ENCODE measurements at places on chromosomes 5 and 9. TPM values are rescaled to one million over a fixed set of nuclear protein-coding genes. Genes with fewer than 3 reads are reported as not detected.
A peak's percentile ranks its signal among the peaks of the same experiment; 100 is the strongest.

FAT2 gene
- not detected for total RNA-seq

DDX4 gene
- total RNA-seq = not detected

PCDHGA7 gene
- total RNA-seq = not detected

HTR1A gene
- not detected for total RNA-seq

INSL4 gene
- total RNA-seq = not detected

TAF11L10 gene
- not detected for total RNA-seq

SLC45A2 gene
- not detected for total RNA-seq

ADAMTS6 gene
- 1.9 TPM for total RNA-seq

CTSL gene
- total RNA-seq = 0.58 TPM

KIF12 gene
- total RNA-seq = not detected

DNA sequence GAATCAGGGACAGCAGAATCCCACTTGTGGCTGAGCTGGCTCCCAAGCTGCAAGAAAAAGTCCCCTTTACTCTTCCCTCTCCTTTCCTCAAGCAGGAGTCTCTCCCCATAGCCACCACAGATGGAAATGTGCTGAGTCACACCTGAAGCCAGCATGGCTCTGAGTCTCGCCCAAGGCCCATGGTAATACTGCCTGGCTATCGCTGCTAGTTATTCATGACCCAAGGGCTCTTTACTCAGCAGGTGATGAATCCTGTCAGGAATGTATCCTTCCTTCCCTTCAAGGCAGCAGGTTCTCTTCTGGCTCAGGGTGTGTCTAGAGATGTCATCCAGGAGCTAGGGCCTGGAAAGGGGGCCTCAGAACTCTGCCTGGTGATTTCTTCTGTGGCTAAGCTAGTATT, 403.3 kb upstream of the PTPRD start:
- no peak for DNase-seq

GRCh38 chr9:3240656-3241268, 285.0 kb downstream of the RFX3 start:
- peak; percentile 85 for DNase-seq

DNA sequence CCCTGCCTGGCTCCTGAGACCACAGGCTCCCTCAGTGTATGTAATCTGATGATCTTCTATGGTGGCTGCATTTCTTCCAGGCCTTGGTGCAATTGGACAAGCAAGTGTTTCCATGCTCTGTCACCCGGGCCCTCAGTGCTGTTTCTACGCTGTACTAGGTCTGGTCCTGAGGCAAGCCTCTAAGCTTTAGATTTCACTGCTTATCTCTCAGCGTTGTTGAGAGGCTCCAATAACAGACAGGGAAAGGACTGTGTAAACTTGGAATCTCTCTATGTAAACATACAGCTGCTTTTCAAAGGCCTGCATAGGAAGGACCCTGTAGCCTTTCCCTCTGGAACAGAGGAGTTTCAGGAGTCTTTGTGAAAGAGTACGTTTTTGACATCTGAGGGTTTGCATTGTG, 38.6 kb upstream of the NFIB start:
- DNase-seq = no peak

- no peak for DNase-seq
Measured at GRCh38 chr5:169668732-169669131, 31.7 kb downstream of the DOCK2 start.

DNA sequence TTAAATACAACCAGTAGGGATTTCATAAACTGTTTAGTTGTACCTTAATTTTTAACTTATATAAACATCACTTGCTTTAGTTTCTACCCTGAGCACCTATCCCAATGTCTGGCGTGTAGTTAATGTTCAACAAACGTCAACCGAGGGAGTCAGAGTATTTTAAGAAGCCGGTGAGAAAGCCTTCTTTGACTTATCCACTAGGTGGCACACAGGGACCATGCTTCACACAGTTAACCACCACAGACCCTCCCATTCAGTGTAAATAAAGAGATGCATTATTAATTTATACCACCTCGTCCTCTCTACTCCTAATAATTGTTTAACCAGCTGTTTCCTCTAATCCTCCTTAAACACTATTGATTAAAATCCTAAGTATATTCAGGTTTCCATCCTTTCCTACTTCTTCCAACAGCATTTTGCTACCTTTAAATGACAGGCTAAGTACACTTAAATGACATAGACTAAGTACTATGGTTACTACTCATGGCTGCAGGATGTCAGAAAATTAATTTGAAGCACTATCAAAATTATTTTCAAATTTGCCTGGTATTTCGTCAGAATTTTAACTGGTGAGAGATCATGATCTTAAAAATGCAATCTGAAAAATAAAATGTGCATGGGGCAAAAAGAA, 2.3 kb downstream of the HAPLN1 start:
- DNase-seq = peak; percentile 36

- DNase-seq = no peak
Measured at GRCh38 chr9:72465593-72465984, 55.8 kb upstream of the TMC1 start.

DNA sequence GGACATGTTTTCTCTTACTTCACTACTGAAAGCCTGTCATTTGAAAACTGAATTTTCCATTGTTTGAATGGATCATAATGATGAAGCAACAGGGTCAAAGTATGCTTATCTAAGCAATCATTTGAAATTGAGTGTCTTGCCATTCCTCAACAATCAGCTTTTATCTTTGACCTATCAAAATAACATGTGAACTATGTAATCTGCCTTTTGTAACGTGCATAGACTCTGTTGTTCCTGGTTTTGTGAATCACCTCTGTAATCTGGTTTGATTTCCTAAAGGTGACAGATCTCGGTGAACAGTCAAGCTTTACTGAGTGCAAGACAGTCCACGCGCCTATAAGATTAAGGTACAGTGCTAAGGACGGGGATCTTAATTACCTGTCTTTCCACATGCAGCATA, 3.3 kb downstream of the MEF2C start:
- no peak for DNase-seq

- no peak for DNase-seq
Measured at GRCh38 chr9:88536023-88536324, 996 bp downstream of the NXNL2 start.

- DNase-seq = no peak
Measured at GRCh38 chr9:83449166-83449565, 89.0 kb downstream of the FRMD3 start.

- DNase-seq = no peak
Measured at GRCh38 chr9:103789686-103790085, 304.4 kb upstream of the SMC2 start.

DNA sequence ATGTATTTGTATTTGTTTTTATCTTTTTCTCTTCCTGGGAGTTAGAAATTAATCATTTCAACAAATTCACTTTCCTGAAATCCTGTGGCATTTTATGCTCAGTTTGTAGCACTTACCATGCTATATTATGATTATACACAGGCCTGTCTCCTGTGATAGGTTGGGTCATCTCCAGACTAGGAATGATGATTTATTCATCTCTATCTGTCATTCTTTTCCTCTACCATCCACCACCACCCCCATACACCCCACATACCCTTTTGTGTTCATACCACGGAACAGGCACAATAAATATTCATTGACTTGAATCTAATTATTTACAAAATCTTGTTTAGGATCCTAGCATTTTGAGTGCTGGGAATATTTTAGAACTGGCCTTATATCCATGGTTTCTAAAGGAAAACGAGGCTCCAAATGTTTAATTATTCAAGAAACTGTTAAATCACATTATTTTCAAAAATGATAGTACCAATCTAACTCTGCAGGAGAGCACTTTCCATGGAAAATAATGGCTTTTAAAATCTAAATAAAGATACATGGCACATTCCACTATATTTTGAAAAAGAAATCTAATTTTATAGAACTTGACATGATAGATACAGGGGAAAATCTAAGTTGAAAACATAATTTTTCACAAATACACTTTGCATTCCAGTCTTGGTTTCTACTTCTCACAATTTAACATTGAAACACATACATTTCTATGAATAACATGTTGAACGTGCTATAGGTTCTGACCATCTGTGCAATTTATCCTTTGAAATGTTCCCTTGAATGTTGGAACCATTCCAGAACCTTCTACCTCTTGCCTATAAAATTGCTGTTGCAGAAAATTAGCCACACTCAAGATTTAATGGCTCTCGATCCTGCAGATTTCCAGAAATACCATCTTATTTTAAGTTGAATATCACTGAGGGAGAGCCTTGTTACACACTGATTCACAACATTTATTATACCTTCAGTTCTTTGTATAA, 89.3 kb downstream of the STARD4 start:
- no peak for DNase-seq

GRCh38 chr5:54443270-54443669, 12.2 kb upstream of the HSPB3 start:
- DNase-seq = no peak

DNA sequence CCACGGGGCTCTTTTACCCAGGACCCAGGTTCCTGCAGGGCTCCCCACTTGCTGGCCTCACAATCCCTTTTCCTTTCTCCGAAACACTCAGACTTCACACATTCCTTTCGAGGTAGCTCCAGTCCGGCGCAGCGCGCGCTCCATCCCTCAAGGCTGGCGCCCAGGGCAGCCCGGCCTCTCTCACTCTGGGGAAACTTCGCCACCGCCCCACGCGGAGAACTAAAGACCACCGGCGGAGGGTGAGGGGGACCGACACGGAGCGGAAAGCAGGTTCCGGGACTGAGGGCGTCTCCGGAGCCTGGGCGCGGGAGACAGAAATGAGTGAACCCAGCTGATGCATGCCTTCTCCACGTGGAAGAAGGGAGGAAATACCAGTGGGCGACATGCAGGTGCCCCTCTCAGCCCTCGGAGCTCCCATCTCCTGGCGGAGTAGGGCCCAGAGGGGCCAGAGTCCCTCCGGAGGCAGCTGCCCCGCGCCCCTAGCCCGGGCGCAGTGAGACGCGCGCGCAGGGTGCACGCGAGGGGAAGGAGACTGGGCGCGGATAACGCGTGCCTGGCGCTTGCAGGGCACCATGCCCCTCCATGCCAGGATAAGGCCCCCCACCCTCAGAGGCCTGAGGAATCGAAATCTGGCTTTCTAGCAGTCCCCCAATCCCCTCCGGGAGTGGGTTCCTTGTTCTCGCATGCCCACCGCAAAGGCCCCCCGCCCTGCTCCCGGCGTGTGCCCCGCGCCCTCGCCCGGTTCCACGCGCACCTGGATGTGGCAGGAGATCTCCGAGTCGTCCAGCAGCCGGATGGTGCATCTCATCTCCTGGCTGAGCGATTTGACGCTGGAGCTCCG, 650 bp downstream of the FRMD3 start:
- peak; percentile 1 for DNase-seq

GRCh38 chr5:142800776-142801494, 30.8 kb downstream of the ARHGAP26 start:
- DNase-seq = peak; percentile 74

DNA sequence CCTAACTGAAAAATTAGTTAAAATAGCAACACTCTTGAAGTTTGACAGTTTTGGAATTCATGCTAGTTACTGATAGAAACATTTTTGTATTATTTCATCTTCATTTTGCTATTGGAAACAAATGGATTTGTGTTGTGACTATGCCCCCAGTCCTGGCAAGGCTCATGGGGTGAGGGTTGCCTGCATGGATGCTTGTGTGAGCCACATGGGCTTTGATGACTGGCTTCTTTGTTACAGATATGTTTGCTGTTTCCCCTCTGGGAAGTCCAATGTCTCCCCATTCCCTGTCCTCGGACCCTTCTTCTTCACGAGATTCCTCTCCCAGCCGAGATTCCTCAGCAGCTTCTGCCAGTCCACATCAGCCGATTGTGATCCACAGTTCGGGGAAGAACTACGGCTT, 44.2 kb downstream of the CD180 start:
- DNase-seq = no peak

- DNase-seq = no peak
Measured at GRCh38 chr9:8734760-8735159, 935.2 kb upstream of the DMAC1 start.
